Muscle of leg (tissue), 16 donors: ENCODE measurements at places on chromosomes 3 and 15.

GRCh38 chr15:74781431-74782258, at the start of gene CSK:
Gene CSK, plus strand, starts transcription at chr15:74782080. Its CDS starts 16,218 bp downstream, at chr15:74798298.
- H3K36me3 ChIP-seq, result peaks cover 17% of the 10 kb centered on the region
- peak within 1 kb of the TSS; percentile 77 for H3K4me3 ChIP-seq
- peaks cover 73% of the 10 kb centered on the region for H3K4me1 ChIP-seq
- H3K27ac ChIP-seq, result peak within 1 kb of the TSS; percentile 64

- H3K4me3 ChIP-seq, result no peak overlapping the region
- peak; percentile 63 for DNase-seq
- no peaks in the 10 kb centered on the region for H3K36me3 ChIP-seq
- no peak overlapping the region for H3K27ac ChIP-seq
- H3K27me3 ChIP-seq, result no peaks in the 10 kb centered on the region
Observed at GRCh38 chr15:51403072-51403878, 61.8 kb downstream of the GLDN start.

DNA sequence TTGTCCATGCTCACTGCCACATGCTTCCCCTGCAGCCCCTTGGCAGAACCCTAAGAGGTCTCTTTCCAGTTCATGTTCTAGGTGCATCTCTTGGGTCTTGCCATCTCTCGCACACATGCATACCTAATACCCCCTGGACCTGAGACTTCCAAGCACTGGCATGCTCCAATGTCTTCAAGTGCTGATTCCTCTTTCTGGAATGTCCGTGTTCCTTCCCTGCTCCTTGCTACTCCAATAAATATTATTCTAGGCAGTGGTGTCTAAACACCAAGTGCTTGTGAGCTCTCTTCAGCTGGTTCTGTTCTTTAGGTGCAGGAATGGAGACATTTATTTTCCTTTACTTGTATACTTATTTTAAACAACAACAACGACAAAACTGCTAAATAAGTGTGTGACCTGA, 370.1 kb downstream of the LPP start:
- H3K4me1 ChIP-seq, result no peaks in the 10 kb centered on the region
- H3K4me3 ChIP-seq, result no peak overlapping the region
- DNase-seq, result no peak
- no peak overlapping the region for H3K27ac ChIP-seq
- H3K27me3 ChIP-seq, result no peaks in the 10 kb centered on the region

DNA sequence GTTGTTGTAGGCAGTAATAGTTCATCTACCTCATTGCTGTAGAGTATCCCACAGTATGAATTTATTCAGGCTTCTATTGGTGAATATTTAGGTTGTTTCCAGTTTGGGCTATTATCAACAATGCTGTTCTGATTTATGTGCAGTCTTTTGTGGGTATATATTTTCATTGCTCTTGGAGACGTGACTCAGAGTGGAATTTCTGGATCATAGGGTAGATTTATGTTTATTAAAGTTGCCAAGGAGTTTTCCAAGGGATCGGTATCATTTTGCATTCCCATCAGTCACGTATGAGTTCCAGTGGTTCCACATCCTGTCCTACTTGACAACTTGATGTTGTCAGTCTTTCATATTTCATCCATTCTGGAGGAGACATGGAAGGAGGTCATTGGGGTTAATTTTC, 8.4 kb upstream of the HRH1 start:
- H3K27ac ChIP-seq, result no peak overlapping the region
- DNase-seq, result no peak
- H3K27me3 ChIP-seq, result peaks cover 9% of the 10 kb centered on the region
- H3K36me3 ChIP-seq, result no peaks in the 10 kb centered on the region

DNA sequence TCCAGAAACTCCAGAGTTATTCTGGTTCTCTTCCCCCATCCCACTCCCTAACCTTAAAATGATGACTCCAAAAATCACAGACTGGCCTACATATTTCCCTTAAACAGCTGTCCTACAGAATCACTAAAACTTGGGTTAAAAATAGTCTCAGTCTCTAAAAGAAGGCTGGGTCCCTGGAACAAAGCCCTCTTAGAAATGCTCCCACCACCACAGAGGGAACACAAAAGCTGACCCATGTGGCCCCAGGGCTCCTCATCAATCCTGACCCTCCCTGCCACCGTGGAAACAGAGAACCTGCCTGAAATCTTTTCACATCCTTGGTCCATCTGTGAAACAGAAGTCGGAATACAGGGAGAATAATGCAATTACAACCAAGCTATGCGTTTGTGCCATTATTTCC, 55.7 kb upstream of the DCLK3 start:
- no peak overlapping the region for H3K27ac ChIP-seq
- no peak for DNase-seq
- no peaks in the 10 kb centered on the region for H3K27me3 ChIP-seq
- H3K36me3 ChIP-seq, result no peaks in the 10 kb centered on the region

GRCh38 chr3:31254483-31254882, 278.2 kb upstream of the STT3B start:
- no peak for DNase-seq
- H3K36me3 ChIP-seq, result no peaks in the 10 kb centered on the region
- H3K4me3 ChIP-seq, result no peak overlapping the region
- H3K27ac ChIP-seq, result no peak overlapping the region

DNA sequence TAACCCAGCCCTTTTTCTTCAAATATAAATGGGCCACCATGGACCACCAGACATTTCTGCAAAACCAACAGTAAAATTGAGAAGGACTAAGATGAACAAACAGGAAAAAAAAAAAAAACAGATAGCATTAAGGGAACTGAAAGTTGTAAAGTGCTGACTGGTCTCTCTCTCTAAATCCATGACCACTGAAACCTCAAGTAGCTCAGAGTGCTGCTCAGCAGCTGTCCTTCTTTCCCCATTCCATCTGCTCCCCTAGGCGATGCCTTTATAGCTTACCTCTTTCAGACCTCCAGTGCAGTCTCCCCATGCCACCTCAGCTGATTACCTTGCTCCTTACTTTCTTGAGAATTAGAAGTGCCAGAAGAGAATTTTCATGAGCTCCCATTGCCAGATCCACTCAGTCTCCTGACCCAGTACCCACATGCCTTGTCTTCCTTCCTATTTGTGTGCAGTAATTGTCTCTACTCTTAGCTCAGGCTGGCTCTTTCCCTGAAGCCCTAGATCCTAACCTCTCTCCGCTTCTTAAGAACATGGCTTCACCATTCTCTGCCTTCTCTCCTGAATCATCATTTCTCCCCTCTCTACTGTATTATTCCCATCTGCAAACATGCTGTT, 23.9 kb upstream of the XIRP1 start:
- no peaks in the 10 kb centered on the region for H3K4me1 ChIP-seq
- H3K27ac ChIP-seq, result peak overlapping the region; percentile 35
- H3K4me3 ChIP-seq, result no peak overlapping the region
- no peaks in the 10 kb centered on the region for H3K27me3 ChIP-seq
- no peaks in the 10 kb centered on the region for H3K36me3 ChIP-seq
